Sigmoid colon (tissue), 7 donors: ENCODE measurements at places on chromosomes 4 and X. TPM values are rescaled to one million over a fixed set of nuclear protein-coding genes. Genes with fewer than 3 reads are reported as not detected.
A peak's percentile ranks its signal among the peaks of the same experiment; 100 is the strongest.

DNA sequence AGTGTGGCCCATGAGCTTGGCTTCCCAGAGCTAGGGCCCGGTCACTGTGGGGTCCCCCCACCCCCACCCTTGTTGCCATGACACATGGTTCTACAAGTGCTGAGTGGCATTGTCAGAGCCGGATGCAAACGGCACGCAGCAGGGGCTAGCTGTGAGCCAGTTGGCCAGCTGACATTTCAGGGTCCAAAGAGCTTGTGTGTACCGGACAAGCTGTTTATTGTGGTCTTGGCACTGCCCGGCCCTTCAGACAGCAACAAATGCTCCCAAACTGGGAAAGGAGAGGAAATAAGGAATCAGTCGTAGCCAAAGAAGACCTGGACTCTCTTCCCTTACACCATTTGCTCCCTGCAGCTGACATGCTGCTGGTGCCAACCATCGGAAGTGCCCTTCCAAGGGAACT, 36.8 kb downstream of the TSC22D3 start:
- DNase-seq = no peak

- DNase-seq = peak; percentile 65
These were observed 21.8 kb upstream of the JAKMIP1 start for GRCh38 chr4:6221851-6222760.

- no peak for DNase-seq
These were observed 4.4 kb upstream of the APBB2 start for GRCh38 chr4:41218703-41219102.

The PDLIM3 gene
- 907 TPM for total RNA-seq

The HTRA3 gene
- 44.2 TPM for total RNA-seq

The NDST4 gene
- total RNA-seq = 0.54 TPM

The DAPP1 gene
- 0.36 TPM for total RNA-seq
